SW 1271 (cell line): ENCODE measurements at places on chromosomes 4 and X.

GRCh38 chr4:53688186-53688790, 97.0 kb upstream of the LNX1 start:
- DNase-seq: no peak

- no peak for DNase-seq
Observed at GRCh38 chrX:15350329-15350996, 15.1 kb upstream of the PIGA start.

- DNase-seq: no peak
Observed at GRCh38 chr4:32180086-32180485, 1459.9 kb downstream of the PCDH7 start.

DNA sequence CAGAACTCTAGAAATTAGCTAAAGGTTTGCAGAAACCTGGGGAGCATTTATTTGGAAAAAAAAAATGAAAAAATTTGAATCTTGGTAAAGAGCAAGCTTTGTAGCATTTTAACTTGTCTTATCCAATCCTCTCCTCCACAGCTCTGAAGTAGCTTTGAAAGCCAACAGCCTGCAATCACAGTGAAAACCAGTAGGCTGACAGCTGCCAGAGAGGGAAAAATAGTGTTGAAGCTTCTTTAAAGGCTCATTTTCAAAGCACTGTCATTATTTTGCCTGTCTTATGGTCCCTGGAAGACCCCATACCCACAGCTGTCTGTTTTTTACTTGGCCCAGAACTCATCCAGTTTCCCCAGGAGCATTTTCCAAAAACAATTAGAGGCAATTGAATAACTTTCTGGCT, 230.8 kb upstream of the EDNRA start:
- no peak for DNase-seq

- DNase-seq: no peak
Observed at GRCh38 chr4:22483551-22483981, 32.3 kb downstream of the ADGRA3 start.

- no peak for DNase-seq
Observed at GRCh38 chr4:61517144-61517543, 317.0 kb downstream of the ADGRL3 start.

GRCh38 chr4:28677808-28678207, 1817.2 kb downstream of the STIM2 start:
- no peak for DNase-seq

- no peak for DNase-seq
Observed at GRCh38 chr4:78075986-78076385, 18.9 kb downstream of the FRAS1 start.

DNA sequence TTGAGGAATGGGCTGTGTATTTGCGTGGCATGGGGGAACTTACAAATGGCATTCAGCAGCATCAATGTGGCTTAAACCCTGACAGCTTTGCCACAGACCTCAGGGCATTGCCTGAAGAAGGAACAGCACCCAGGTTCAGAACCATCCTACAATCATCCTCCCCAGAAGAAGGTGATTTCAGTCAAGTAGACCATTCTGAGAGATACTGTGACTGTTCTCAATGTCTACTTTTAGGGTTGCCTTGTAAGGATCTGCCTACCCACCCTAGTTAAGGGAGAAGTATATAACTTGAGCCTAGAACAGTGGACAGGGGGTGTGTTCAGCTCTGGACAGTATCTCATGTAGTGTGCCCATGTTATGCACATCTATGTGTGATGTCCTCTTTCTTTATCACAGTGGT, 1.6 kb upstream of the FGF5 start:
- DNase-seq: no peak

GRCh38 chr4:7756561-7757355, 182.9 kb downstream of the AFAP1 start:
- no peak for DNase-seq

DNA sequence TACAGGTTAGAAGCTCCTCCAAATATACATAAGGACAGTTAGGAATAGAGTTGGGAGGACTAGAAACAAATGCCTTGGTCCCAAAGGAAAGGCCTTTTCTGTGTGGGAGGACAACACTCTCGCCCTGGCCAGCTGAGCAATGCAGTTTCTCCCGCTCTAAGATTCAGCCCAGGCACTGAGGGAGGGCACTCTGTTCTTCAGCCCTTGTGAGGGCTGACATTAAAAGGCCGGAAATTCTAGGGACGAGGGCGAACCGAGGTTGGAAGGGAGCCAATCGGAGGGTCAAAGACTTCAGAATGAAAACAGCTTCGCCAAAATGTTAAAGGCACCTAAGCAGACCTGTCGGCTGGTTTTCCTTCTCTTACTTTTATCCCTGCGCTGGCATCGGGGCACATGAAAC, 2.9 kb upstream of the PTCHD1 start:
- no peak for DNase-seq

- no peak for DNase-seq
Observed at GRCh38 chr4:164440199-164440598, 313.7 kb upstream of the SMIM31 start.

GRCh38 chrX:39049975-39050374, 248.7 kb downstream of the MID1IP1 start:
- no peak for DNase-seq

GRCh38 chrX:71622576-71623450, 4.5 kb upstream of the CXCR3 start:
- DNase-seq: peak; percentile 5

DNA sequence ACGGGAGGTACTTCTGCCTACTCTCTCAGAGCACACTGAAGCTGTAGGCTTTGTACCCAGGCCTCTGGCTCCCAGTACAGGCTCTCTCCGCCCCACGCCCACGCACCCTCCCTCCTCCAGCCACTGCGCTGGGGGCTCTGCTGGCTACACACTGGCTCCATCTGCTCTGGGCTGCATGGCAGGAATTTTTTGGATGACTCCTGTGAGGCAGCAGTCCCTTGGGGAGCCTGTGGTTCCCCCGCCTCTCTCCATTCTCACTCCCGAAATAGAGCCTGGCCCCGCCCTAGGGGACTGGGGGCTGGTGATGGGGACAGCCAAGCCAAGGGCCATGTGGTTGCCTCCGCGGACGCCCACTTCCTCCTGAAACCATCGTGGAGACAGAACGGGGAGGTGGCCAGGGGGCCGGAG, 58.1 kb upstream of the ADRA2C start:
- no peak for DNase-seq

DNA sequence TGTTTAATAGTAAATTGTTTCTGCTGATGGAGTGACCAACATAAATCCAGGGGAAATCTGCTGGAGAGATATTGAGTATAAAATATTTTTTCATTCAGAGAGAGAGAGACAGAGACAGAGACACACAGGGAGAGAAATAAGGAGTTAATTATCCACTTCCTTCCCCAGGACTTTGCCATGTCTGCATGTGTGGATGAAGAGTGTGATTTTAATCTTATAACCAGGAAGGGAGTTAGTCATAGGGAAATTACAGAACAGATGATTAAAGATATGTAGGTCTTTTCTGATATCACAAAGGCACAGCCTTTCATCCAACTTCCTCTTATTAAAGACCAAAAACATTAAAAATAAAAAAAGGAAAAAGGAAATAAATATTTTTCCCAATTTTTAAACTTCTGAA, 526.3 kb downstream of the SPRY1 start:
- no peak for DNase-seq

- DNase-seq: no peak
Observed at GRCh38 chr4:16029886-16030285, 53.9 kb downstream of the PROM1 start.

DNA sequence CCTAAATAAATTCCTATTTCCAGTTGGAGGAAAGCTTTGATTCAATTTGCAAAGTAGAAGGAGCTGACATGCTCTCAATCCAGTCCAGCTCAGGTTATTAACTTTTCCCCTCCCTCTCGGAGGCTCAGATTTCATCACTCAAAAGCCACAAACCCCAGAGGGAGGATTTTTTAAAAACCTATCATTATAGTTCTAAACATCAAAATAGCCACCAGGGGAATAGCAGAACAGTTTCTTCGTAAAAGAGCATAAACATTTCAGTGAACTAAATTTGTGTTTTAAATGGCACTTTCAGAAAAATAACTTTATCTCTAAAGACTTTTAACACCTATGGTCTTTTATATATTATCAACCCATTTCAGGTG, 8.8 kb downstream of the GPRIN3 start:
- no peak for DNase-seq

DNA sequence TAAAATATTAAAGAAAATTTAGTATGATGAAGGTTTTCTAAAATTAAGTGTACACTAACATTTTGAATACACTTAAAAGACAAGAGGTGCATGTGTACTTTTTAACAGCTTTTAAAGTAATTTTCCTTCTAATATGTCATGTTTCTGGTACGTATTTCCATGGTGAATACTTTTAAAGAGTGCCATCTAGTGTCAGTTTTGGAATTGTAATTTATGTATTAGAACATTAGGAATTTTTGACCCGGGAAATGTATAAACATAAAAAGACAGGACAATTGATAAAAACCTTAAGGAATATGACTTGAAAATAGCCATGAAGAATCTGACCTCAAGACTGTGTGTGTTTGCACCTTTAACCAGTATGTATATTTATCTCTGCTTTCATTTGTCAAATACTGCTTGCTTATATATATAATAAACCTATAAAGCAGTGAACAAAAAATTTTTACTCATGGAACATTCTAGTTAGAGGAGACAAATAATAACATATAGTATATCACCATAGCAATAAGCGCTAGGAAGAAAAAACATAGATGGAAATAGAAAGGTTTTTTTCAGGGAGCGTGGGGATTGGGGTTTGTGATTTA, 7.2 kb downstream of the GSTCD start:
- DNase-seq: no peak

DNA sequence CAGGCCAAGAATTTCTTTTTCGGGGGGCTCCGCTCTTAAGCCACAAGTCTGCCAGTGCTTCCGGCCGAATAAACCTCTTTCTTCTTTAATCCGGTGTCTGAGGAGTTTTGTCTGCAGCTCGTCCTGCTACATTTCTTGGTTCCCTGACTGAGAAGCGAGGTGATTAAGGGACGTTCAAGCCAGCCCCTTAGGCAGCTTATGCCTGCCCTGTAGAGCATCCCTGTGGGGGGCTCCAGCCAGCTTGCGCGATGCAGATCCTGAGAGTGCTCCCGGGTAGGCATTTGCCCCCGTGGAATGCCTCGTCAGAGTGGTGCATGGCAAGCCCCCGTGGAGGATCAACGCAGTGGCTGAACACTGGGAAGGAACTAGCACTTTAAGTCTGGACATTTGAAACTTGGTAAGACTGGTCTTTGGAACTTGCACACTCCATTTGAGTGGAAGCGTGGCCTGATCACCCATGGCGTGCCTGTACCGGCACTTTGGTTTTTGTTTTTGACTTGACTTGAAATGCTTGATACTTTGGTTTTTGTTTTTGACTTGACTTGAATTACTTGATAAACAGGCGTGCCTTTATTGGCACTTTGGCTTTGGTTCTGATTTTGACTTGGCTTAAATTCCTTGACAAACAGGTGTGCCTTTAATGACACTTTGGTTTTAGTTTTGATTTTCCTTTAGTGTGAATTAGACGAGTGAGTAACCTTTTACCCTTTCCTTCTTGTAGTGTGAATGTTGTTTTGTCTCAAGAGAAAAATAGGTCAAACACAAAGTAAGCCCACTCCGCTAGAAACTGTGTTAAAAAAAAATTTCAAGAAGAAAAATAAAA, 6.1 kb downstream of the ACOX3 start:
- DNase-seq: no peak

DNA sequence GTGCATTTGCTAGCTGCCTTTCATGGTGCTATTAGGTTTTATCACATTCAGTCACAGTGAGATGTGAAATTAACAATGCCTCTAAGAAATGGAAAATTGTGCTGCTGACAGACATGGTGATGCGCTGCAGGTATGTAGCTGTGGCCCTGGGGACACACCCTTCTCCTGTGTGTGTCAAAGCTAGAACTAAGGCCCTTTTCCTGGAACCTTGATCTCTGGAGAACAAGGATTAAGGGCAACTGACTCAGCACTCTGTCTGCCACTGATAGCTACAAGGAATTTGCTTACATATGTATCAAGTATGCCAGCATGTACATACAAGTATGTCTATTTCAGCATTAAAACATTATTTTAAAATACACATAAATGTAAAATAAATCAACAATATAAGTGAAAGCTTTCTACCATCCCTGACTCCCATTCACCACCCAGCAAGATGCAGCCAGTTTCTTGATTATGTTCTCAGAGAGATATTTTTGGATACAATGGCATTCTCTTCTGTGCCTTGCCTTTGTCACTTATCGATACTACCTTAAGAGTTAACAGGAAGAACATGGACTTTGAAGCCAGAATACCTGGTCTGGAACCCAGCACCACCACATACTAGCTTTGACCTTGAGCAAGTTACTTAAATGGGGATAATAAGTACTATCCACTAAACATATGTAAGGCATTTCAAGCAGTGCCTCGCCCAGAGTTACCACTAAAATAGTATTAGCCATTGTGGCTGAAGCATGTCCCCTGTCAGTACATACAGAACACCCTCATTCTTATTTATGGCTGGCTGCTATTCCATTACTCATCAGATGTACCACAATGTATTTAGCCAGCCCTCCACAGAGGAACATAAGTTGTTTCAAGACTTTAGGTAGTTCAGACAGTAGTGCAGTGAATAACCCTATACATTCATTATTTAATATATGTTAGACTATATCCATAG, 68.5 kb downstream of the NPNT start:
- DNase-seq: no peak

DNA sequence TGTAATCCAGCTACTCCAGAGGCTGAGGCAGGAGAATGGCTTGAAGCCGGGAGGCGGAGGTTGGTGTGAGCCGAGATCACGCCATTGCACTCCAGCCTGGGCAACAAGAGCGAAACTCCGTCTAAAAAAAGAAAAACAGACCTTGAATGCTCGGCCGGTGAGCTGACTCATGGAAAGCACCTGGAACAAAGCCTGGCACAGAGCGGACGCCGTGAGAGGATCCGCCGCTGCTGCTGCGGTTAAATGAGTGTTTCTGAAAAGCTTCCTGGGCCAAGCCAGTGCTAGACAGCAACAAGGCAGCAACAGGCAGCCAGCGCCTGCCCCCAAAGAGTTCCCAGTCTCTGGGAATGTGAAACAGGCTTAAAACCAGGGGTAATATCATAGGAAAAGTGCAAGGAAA, 186.4 kb downstream of the AFAP1 start:
- no peak for DNase-seq

- no peak for DNase-seq
Observed at GRCh38 chr4:78616046-78616498, 64.5 kb downstream of the ANXA3 start.

DNA sequence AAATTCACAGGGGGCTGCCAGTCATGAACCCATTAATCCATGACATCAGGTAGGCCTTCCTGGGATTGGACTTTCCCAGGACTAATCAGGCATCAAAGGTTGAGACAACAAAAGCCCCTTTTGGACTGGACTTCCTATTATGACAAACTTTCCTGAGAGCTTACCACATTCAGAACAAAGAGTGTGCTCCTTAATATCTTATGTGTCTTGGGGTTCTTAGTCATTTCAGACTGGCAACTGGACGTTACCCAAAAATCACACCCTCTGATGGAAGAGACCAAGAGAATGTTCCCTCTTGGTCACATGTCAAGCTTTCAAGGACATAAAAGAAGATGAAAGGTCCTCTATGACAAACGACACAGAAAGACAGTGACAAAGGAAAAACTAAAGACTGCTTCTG, 31.6 kb upstream of the PPP1R2C start:
- DNase-seq: no peak
